ENCODE measurements at places on chromosomes 16 and 17. TPM values are rescaled to one million over a fixed set of nuclear protein-coding genes. Genes with fewer than 3 reads are reported as not detected.

The ALOX12B gene
- not detected for polyA plus RNA-seq

The KRTAP4-2 gene
- polyA plus RNA-seq, result not detected

The MMD gene
- polyA plus RNA-seq, result 4.0 TPM

The RNF166 gene
- 13.8 TPM for polyA plus RNA-seq

The ATP2A1 gene
- polyA plus RNA-seq, result 0.46 TPM

The TMIGD1 gene
- polyA plus RNA-seq, result not detected

The MLKL gene
- polyA plus RNA-seq, result 5.6 TPM

The GRAPL gene
- 3.8 TPM for polyA plus RNA-seq

The ITGA3 gene
- polyA plus RNA-seq, result 19.1 TPM

The CD300LB gene
- polyA plus RNA-seq, result 0.70 TPM

The KRT222 gene
- 15.9 TPM for polyA plus RNA-seq

The PIRT gene
- polyA plus RNA-seq, result not detected

The PARD6A gene
- polyA plus RNA-seq, result 1.7 TPM

The KIF19 gene
- 0.38 TPM for polyA plus RNA-seq

The RBFOX1 gene
- polyA plus RNA-seq, result 0.03 TPM

The ZFP3 gene
- polyA plus RNA-seq, result 1.0 TPM

The SULT1A4 gene
- 46.0 TPM for polyA plus RNA-seq

The TRAPPC2L gene
- 56.8 TPM for polyA plus RNA-seq

The GLP2R gene
- 4.4 TPM for polyA plus RNA-seq

The ABCA10 gene
- polyA plus RNA-seq, result 6.9 TPM

The C16orf86 gene
- polyA plus RNA-seq, result 4.9 TPM

The TEX14 gene
- 0.05 TPM for polyA plus RNA-seq

The TIMP2 gene
- 37.2 TPM for polyA plus RNA-seq

The C17orf67 gene
- polyA plus RNA-seq, result 0.34 TPM

The STH gene
- polyA plus RNA-seq, result not detected

The SLC52A1 gene
- polyA plus RNA-seq, result not detected

The CPHXL2 gene
- not detected for polyA plus RNA-seq

The GP1BA gene
- 0.05 TPM for polyA plus RNA-seq

The AURKB gene
- polyA plus RNA-seq, result 0.52 TPM

The SHISA6 gene
- polyA plus RNA-seq, result 1.4 TPM

The TNRC6C gene
- polyA plus RNA-seq, result 5.5 TPM

The IL17C gene
- polyA plus RNA-seq, result not detected

The TBC1D3I gene
- polyA plus RNA-seq, result 0.12 TPM

The FBXW10B gene
- 0.88 TPM for polyA plus RNA-seq
